ENCODE measurements at places on chromosomes 12 and 14. TPM values are rescaled to one million over a fixed set of nuclear protein-coding genes. Genes with fewer than 3 reads are reported as not detected.

KDM5A gene
- total RNA-seq = 103 TPM

LIN52 gene
- total RNA-seq = 15.7 TPM

CLEC14A gene
- not detected for total RNA-seq

REP15 gene
- not detected for total RNA-seq

TMEM132C gene
- not detected for total RNA-seq

LRRK2 gene
- not detected for total RNA-seq

SERPINA6 gene
- not detected for total RNA-seq

RNASE11 gene
- not detected for total RNA-seq

STAC3 gene
- 3.5 TPM for total RNA-seq

GYS2 gene
- not detected for total RNA-seq

CAPZA3 gene
- not detected for total RNA-seq

All from activated T-cell treated with anti-CD3 and anti-CD28 coated beads, Interleukin-2, amount 50 U/mL, for 72 hours (primary cell).